ENCODE measurements at places on chromosomes 2 and 18.

DNA sequence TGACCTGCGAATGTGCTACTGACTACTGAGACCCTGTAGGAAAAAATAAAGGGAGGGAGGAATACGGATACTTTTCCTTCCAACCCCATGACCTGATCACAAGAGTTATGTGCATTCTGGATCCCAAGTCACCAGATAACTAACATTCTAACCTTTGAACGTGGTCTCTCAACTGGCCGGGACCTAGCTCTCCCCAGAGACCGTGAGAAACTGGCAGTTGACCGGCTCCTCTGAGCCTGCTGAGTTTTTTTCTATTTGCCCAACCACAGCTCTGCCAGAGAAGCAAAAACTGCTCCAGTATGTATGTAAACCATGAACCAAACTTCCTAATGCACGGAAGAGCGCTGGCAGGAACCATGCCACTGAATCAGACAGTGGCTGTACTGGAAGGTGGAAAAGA lies 47.5 kb upstream of the PTMA start:
- no peak for DNase-seq

- DNase-seq = no peak
Measured at GRCh38 chr2:215357660-215358059, 45.8 kb downstream of the ATIC start.

DNA sequence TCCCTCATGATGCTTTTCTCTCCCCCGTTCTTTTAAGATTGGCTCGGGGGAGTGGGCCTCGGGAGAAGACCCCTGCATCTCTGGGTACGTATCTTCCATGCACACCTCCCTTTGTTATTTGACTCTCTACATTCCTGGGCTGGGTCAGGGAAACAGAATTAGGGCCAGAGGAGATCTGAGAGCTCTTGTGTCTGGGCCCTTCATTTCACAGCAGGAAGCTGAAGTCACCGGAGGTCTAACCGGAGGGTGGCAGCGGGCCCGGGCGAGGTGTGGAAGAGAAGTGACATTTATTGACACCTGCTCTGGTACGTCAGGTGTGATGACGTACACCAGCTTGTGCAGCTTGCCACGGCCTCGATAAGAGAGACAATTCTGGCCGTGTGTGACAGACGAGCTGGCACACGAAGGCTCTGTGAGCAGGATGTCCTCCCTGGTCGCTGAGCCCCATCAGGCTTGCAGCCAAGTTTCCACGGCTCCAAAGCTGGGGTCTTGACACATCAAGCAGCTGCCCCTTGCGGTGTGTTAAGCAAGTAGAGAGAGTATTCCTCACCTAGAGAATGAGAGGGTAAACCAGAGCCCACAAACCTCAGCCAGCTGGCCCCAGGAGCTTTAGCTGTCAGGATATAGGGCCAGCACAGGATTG lies 30.4 kb downstream of the TOGARAM2 start:
- DNase-seq = peak; percentile 30

DNA sequence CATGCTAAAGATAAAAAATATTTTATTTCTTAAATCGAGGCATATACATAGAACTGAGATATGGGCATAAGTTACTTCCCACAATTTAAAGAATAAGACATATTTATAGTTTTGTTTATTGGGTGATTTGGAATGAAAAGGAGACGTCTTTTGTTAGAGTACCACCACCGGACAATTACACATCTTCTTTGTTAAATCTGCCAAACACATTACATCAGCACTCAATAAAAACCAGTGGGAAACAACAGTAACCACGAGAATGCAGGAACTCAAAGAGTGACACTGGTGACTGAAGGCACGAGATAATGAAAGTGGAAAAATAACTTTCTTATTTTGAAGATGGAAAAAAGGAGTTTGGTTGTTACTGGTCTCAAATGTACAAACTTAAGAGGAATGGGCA lies 92.6 kb upstream of the TFCP2L1 start:
- no peak for DNase-seq

DNA sequence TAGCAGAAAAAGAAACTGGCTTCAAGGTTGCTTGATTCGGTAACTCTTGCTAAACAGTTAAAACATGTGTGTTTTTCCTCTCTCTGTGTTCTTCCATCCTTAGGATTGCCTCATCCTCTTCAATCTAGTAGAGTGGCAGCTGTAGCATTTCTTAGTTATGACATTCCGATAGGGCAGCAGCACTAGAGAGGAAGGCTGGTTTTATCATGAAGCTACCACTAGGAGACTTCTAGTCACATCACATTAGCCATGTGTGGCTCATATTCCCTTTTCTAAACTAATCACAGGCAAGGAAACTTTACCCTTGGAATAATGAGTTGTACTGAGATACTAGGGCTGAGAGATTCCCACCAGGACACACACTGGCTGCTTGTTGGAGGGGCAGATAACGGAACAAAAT lies 187.6 kb downstream of the DOK6 start:
- DNase-seq = no peak

- DNase-seq = no peak
Measured at GRCh38 chr2:145635706-145636427, 1115.9 kb upstream of the ZEB2 start.

- no peak for DNase-seq
Measured at GRCh38 chr18:49690312-49690711, 123.0 kb downstream of the ACAA2 start.

- DNase-seq = no peak
Measured at GRCh38 chr2:127001751-127002150, 103.1 kb downstream of the TEX51 start.

DNA sequence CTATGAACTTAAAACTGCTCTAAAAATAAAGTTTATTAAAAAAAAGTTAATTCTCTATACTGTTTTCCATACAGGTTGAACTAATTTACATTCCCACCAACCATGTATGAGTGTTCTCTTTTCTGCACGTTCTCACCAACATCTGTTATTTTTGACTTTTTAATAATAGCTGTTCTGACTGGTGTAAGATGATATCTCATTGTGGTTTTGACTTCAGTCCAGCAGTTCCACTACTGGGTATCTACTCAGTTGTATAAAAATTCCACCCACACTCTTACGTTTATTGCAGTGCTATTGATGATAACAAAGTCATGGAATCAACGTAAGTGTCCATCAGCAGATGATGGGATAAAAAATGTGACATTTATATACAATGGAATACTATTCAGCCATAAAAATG lies 33.7 kb downstream of the SPAG16 start:
- DNase-seq = no peak

GRCh38 chr2:61774351-61774750 lies 79.5 kb downstream of the FAM161A start:
- DNase-seq = no peak

DNA sequence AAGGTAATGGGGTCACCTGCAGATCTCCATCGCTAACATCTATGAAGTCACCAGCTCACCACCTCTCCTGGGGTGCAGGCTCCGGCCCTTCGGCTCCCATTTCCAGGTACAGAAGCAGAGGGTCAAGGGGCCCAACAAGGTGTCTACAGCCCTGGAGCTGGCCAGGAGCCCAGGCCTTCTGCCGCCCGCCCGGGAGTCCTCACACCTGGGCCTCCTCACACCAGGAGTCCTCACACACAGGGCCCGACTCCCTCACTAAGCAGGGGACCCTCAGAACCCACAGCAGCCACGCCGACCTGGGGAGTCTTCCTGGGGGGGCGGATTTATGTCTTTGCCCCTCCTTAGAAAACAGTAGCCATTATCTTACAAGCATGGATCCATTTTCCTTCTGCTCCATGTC lies 43.4 kb upstream of the TPO start:
- DNase-seq = no peak

GRCh38 chr2:133044556-133044955 lies 374.6 kb upstream of the LYPD1 start:
- DNase-seq = no peak

DNA sequence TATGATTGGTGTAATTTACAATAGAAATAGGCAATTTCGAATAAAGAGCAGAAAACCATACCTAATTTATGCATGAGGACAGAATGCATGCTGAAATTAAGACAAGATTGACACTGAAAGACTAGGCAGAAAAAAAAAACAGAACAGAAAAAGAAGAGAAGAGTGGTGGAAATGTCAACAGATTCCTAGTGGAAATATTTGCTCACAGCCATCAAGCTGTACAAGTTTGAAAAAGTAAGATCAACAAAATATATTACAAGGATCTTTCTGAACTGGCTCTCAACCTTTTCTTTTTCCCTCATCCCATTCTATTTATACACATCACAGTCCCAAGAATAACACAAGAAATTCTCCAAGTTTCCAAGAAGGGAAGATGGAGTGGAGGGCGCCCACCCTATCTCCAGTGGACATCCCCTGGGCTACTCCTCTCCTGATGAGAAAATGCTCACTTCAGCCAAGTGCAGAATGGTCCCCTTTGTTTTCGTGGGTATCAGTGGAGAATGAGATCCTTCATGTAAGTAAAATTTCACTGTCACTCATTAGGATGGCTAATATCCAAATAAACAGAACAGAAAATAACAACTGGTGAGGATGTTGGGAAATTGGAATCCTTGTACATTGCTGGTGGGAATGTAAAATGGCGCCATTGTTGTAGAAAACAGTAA lies 51.0 kb upstream of the ZNF532 start:
- DNase-seq = no peak

GRCh38 chr2:139228276-139228675 lies 448.1 kb upstream of the NXPH2 start:
- no peak for DNase-seq

DNA sequence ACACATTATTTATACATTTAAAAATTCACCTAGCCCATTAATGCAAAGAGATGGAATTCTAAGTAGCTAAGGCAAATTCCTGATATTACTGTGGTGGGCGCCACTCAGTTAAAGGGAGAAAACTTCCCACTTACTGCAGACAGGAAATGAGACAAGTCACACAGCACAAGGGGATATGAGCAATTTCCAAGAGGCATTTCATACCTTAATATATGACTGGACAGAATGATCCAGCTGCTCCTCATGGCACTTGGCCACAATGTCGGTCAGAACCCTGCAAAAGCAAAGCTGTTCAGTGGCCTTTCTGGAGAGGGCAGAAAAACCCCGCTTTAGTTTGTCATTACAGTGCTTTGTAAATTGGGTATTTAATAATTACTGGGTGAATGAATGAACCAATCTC lies 121.4 kb upstream of the CCDC195 start:
- DNase-seq = no peak

DNA sequence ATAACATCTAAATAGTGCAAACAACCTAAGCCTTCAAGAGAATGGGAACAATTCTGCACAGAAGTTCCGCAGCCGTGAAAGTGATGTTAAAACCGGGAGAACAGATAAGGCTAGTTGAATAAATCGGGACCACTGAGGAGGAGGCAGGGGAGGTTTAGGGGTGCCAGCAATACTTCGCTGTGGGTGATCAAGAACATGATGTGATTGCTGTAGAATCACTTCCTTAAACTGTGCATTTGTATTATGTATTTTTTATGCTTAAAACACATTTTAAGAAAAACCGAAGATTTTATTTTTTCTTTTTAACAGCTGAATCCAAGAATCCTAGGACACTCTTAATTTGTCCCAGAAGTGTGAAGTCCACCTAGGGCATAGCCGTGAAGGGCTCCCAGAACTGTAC lies 33.6 kb downstream of the TTC32 start:
- no peak for DNase-seq

- DNase-seq = no peak
Measured at GRCh38 chr18:56574861-56575260, 63.5 kb downstream of the TXNL1 start.

DNA sequence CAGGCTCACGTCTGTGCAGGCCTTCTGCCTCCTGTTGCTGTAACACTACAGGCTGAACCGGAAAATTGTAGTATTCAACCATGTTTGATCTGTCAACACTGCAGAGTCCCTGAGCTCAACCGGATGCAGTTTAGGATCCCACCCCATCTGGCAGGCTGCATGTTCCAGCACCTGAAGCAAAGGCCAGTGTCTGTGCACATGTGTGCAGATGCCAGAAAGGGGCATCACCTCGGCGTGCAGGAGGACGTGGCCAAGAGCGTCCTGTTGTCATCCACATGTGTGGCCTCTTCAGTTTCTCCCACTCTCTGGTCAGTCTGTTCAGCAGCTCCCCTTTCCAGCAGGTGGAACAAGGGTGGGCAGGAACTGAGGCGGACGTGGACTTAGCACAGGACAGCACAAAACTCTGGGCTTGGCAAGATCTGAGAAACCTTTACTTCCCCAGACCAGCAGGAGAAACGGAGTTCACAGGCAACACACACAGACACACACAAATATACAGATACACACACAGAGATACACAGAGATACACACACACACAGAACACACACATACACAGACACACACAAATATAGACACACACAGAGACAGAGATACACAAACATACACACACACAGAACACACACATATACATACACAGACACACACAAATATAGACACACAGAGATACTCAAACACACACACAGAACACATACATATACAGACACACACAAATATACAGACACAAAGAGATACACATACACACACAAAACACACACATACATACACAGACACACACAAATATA lies 111.3 kb downstream of the NDUFA10 start:
- no peak for DNase-seq

- DNase-seq = no peak
Measured at GRCh38 chr2:113187771-113188170, 14.0 kb downstream of the PSD4 start.

GRCh38 chr2:96533292-96534073 lies 3.1 kb upstream of the ARID5A start:
- no peak for DNase-seq

GRCh38 chr2:142973822-142974207 lies 96.4 kb downstream of the KYNU start:
- DNase-seq = no peak

- DNase-seq = no peak
Measured at GRCh38 chr2:40690525-40690924, 238.6 kb upstream of the SLC8A1 start.

DNA sequence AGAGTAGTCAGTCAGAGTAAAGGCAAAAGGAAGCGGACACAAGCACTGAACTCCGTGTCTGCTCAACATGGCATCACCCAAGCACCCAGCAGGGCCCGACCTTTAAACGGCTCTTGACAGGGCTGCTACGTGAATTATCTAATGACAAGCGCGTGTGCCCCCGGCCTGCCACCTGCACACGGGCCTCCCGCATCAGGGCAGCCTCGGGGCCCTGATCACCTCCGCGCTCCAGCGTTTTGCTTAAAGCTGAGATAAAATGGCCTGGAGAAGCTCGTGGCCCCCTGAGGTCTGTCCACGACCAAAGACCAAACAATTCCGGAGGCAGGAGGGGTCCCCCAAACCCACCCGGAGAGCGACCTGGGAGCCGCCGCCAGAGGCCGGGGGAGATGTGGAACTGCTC lies 376 bp downstream of the NDUFA10 start:
- no peak for DNase-seq

DNA sequence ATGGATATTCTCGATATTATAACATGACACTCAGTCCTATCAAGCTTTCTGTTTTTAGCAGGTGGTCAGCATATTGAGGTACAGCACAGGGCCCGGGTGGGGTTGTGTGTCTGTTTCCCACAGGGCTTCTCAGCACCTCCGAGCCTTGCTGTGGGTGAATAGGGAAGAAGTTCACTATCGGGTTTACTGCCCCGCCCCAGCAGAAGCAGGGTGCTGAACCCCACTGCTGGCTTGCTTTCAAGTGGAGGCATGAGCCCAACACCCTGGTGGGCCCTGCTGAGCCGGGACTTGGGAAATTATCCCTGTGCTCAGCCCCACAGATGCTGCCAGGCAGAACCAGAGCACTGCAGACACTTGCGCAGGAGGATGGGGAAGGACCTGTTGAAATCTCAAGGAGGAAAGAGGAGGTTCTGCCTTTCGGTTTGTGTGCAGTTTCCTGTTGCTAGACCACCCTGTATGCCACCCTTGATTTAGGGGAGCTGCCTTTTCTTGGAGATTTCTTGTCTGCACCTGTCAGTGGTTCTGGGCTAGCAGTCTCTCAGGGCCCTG lies 270.3 kb upstream of the SALL3 start:
- DNase-seq = no peak

- DNase-seq = no peak
Measured at GRCh38 chr2:224114428-224114827, 75.3 kb upstream of the SERPINE2 start.

- peak; percentile 54 for DNase-seq
Measured at GRCh38 chr2:172096626-172097547, 5.8 kb downstream of the DLX2 start.

Data from NCI-H2171 (cell line).